Activated naive CD8-positive, alpha-beta T cell treated with anti-CD3 and anti-CD28 coated beads, Interleukin-2, amount 50 U/mL, for 24 hours (primary cell): ENCODE measurements at places on chromosomes 1 and 21.
A peak's percentile ranks its signal among the peaks of the same experiment; 100 is the strongest.

- DNase-seq, result no peak
Measured at GRCh38 chr1:20200966-20201365, 14.6 kb upstream of the PLA2G2C start.

GRCh38 chr1:29624320-29625083 is 388.2 kb downstream of the PTPRU start:
- DNase-seq, result no peak

GRCh38 chr1:209845408-209845725 is 17.6 kb downstream of the UTP25 start:
- DNase-seq, result no peak

GRCh38 chr1:245166471-245166885 is 11.7 kb downstream of the KIF26B start:
- no peak for DNase-seq

- DNase-seq, result no peak
Measured at GRCh38 chr1:226596531-226597165, 48.1 kb downstream of the STUM start.

GRCh38 chr1:16383888-16384287 is 16.8 kb downstream of the SZRD1 start:
- no peak for DNase-seq

GRCh38 chr1:151846062-151846568 is 6.5 kb upstream of the C2CD4D start:
- DNase-seq, result no peak

- DNase-seq, result no peak
Measured at GRCh38 chr1:172670791-172671190, 11.9 kb downstream of the FASLG start.

- no peak for DNase-seq
Measured at GRCh38 chr21:31011412-31011811, 26.9 kb downstream of the KRTAP19-8 start.

GRCh38 chr1:19376428-19377372 is 64.6 kb downstream of the SLC66A1 start:
- DNase-seq, result no peak

DNA sequence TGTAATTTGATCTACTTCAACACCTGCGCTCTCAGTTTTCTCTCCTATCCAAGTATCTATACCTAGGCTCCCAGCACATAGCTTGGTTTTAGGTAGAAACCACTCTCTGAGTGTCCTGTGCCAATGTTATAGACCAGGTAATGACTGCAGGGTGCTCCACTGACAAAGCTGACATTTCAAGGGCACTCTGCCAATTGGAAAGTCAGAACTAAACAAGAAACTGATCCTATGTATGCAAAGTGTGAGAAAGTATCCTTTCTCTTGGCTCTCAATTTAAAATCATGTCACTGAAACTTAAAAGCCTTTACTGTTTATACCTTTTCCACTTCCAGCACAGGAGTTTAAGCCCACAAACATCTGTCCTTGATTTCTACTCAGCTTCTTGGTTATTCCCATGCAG is 45.0 kb upstream of the AIM2 start:
- no peak for DNase-seq

DNA sequence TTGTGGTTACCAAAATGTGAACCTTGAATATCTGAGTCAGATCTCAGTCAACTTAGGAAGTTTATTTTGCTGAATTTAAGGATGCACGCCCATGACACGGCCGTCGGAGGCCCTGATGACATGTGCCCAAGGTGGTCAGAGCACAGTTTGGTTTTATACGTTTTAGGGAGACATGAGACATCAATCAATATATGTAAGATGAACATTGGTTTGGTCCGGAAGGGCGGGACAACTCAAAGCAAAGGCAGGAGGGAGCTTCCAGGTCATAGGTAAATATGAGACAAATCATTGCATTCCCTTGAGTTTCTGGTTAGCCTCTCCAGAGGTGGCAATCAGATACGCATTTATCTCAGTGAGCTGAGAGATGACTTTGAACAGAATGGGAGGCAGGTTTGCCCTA is 1.0 kb upstream of the PRMT2 start:
- peak; percentile 46 for DNase-seq

GRCh38 chr21:22795091-22795490 is 1796.9 kb downstream of the NCAM2 start:
- no peak for DNase-seq

- DNase-seq, result peak; percentile 7
Measured at GRCh38 chr1:32470991-32471694, 6.3 kb downstream of the ZBTB8B start.
